ENCODE measurements at places on chromosomes 12 and 14. TPM values are rescaled to one million over a fixed set of nuclear protein-coding genes. Genes with fewer than 3 reads are reported as not detected.

GRCh38 chr14:31884776-31885379 lies 192.2 kb upstream of the ARHGAP5 start:
- no peak for DNase-seq

DNA sequence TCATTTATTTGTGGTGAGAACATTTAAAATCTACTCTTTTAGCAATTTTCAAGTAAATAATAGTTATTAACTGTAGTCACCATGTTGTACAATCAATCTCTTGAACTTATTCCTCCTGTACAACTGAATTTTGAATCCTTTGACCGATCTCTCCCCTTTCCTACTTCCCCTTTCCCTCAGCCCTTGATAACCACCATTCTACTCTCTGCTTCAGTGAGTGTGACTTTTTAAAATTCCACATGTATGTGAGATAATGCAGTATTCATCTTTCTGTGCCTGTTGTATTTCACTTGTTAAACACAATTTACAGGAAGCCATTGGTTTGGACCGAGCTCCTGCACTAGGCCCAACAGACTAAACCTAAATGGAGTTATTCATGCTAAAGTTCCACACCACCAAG lies 458.9 kb upstream of the PDE3A start:
- no peak for DNase-seq

The ACOT6 gene
- total RNA-seq, result not detected

- no peak for DNase-seq
These were observed 8.5 kb downstream of the RDH12 start for GRCh38 chr14:67710209-67710608.

The ADAM21 gene
- 0.10 TPM for total RNA-seq

The MYRFL gene
- total RNA-seq, result not detected

- no peak for DNase-seq
These were observed 9.4 kb downstream of the PARP11 start for GRCh38 chr12:3863756-3864155.

The JDP2 gene
- total RNA-seq, result 17.7 TPM

DNA sequence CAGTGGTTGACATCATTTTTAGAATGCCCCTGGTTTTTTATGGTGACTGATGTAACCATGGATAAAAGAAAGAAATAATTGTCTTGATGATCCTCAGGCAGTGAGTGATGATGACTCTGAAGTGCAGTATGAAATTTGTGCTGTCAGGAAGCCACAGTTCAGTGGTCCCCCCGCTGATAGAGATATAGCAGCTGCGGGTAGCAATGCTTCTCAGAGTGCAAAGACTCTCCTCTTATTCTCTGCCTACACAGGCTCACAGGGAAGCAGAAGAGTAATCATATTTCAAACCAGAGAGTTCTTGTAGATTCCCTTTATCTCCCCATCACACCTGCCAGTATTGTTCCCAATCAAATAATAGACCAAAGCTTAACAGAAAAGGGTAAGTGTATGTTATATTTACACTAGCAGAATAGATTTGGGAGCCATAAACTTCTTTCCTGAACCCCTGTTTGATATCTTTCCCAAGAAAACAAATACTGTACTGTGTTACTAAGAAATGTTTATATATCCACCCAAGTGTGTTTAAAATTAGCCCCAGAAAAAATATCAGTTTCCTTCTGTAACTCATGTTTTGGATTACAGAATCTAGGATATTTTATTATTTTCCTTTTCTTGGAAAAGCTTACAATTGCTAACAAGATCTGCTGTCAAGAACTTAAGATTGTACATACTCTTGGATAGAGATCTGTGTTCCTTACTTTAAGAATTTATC lies 1817.4 kb upstream of the FLRT2 start:
- DNase-seq, result no peak

The KRT4 gene
- not detected for total RNA-seq

GRCh38 chr14:88904864-88905263 lies 80.4 kb downstream of the TTC8 start:
- no peak for DNase-seq

The GDF3 gene
- not detected for total RNA-seq

DNA sequence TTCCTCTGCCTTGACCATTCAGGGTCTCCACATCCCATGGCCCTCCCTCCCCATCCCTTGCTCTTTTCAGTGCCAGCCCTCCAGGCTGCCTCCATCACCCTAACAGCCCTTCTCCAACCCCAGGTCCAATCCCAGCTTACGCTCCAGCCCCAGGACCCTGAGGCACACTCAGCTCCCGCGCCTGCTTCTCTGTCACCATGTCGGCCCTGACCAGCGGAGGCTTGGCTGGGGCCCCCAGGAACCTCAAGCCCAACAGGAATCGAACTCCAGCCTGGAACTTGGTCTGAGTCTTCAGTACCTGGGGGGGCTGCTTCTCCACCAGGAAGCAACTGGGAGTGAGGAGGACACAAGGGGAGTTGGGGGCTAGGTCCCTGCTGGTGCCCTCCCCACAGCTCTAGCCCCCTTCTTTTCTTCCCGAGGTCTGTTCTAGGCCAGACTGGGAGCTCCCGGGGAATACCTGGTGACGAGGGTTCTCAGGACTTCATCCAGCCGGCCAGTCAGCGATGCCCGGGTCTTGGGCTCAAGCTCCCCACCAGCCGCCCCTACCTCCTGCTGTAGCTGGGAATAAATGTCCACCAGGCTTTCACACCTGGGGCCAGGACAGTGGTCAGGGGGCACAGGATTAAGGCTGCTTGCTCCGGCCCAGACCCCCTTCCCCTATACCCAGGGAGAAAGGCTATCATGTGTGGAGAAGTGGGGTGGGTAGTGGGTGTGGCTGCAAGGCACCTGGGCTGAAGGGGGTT lies 6.0 kb downstream of the STAT6 start:
- no peak for DNase-seq

The SLC24A4 gene
- total RNA-seq, result 0.27 TPM

GRCh38 chr12:63420206-63420644 lies 248.1 kb downstream of the DPY19L2 start:
- no peak for DNase-seq

The ALX1 gene
- not detected for total RNA-seq

The CCDC196 gene
- not detected for total RNA-seq

- no peak for DNase-seq
These were observed 58.1 kb downstream of the TRHDE start for GRCh38 chr12:72330301-72330700.

GRCh38 chr12:81297601-81298000 lies 219.7 kb downstream of the ACSS3 start:
- no peak for DNase-seq

The PTGER2 gene
- 4.1 TPM for total RNA-seq

The FIGNL2 gene
- total RNA-seq, result 0.26 TPM

The RNASE7 gene
- not detected for total RNA-seq

The LTBP2 gene
- total RNA-seq, result 10.2 TPM

DNA sequence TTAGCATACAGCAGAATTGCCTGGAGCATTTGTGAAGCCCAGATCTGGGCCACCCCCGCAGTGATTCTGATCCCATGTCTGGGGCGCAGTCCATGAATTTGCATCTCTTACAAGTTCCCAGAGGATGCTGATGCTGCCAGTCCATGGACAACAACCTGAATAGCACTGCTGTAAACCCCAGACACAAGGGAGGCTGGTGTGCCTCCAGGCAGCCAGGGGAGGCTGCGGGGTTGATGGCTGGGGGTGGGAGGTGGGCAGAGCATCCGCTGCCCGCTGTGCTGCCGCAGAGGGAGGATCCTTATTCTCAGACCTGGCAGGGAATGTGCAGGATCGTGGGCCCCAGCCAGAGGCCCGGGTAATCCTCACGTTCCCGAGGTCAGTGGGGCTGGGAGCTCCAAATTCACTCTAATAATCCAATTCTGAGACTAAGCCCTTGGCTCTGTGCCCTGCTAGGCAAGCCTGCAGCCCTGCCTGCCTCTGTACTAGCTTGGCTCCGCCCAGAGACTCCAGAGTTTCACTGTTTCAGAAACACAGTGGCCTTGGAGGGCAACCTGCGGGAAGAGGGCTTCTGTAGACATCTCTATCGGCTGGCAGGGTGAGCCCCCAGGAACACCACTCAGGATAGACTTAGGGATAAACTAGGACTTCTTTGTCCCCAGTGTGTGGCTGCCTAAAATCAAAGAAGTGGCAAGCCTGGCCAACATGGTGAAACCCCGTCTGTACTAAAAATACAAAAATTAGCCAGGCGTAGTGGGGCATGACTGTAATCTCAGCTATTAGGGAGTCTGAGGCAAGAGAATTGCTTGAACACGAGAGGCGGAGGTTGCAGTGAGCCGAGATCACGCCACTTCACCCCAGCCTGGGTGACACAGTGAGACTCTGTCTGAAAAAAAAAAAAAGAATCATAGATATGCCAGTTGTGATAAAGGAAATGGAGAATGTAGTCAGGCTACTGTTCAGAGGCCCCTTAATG lies 17.8 kb upstream of the MLEC start:
- DNase-seq, result no peak

The AKAP6 gene
- total RNA-seq, result 30.8 TPM

The PRH1 gene
- total RNA-seq, result 15.4 TPM

- peak; percentile 57 for DNase-seq
These were observed 1.7 kb downstream of the CDKN1B start for GRCh38 chr12:12718853-12719252.

GRCh38 chr14:106875503-106875902 lies 1349.1 kb downstream of the TMEM121 start:
- peak; percentile 65 for DNase-seq

- no peak for DNase-seq
These were observed at the start of gene CLEC2D for GRCh38 chr12:9669534-9669933. CLEC2D (plus strand) TSS chr12:9669713; CDS start chr12:9669735, 22 bp downstream.

GRCh38 chr12:83666690-83667089 lies 980.0 kb downstream of the TMTC2 start:
- DNase-seq, result no peak

DNA sequence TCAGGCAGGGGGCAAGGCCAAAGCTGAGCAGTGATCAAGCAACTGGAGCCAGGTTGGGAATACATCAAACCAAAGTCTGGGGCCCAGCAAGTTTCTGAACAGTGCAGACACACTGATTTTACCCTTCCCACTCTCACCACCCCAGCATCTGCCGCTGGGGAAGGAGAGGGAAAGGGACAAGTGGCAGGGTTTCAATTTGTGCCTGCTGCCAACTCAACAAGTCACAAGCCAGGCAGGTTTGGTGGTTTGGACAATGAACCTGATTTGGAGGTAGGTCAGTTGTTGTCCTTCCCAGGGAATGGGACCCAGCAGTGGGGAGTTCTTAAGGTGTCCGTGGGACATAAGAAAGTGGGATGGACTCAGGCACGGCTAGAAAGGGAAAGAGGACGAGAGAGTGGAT lies 151.9 kb upstream of the NOS1 start:
- DNase-seq, result no peak

GRCh38 chr12:113237748-113238147 lies 16.5 kb downstream of the TPCN1 start:
- DNase-seq, result no peak

DNA sequence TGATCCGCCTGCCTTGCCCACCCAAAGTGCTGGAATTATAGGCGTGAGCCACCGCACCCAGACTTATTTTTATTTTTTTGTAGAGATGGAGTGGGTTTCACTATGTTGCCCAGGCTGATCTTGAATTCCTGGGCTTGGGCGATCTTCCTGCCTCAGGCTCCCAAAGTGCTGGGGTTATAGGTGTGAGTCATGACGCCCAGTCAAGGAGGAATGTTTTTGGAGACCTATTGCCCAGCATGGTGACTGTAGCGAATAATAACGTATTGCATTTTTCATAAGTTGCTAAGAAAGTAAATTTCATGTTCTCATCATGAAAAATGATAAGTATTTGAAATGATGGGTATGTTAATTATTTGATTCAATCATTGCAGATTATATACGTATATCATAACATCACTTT lies 46.5 kb downstream of the TEAD4 start:
- no peak for DNase-seq

GRCh38 chr12:1800401-1801302 lies 19.7 kb upstream of the LRTM2 start:
- DNase-seq, result peak; percentile 64

The LRIG3 gene
- 90.0 TPM for total RNA-seq

Measured in mucosa of descending colon (tissue), 3 donors.